ENCODE measurements at places on chromosomes 1 and 21.
A peak's percentile ranks its signal among the peaks of the same experiment; 100 is the strongest.

DNA sequence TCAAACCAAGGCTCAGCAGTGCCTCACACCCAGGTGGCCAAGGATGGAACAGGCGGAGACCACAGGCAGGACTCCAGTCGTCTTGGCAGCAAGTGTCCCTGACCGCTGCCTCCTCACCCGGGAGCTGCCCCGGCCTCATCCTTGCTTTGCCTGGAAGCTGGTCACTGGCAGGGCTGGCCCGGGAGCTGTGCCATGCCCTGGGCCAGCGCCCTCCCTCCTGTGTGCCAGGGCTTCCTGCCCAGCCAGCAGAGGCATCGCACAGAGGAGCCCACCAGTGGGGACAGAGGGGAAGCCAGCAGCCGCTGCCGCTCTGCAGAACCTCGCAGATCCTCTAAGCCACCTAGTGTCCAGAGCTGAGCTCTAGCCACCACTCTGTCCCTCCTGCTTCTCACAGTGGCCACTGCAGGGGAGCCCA lies 7.8 kb downstream of the CASZ1 start:
- H3K4me1 ChIP-seq: no peaks in the 10 kb centered on the region
- peaks cover 10% of the 10 kb centered on the region for H3K27me3 ChIP-seq
- no peak for DNase-seq

DNA sequence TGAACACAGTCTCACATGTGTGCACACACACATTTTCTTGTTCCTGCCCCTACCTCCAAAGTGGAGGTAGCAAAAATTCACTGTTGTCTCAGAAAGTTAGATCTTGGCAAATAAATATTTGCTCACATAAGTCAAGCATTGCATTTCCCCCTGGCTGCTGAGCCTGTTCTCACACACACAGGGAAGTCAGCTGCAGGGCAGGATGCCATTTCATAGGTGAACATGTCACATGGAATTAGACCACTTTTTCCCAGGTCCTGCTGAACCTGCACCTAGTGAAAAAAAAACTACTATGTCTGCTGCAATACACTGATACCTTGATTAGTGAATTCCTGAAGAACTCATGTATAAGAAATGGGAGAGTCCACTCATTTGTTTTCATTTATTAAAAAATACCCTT lies 5.3 kb upstream of the CD55 start:
- H3K4me1 ChIP-seq: peaks cover 6% of the 10 kb centered on the region
- no peaks in the 10 kb centered on the region for H3K36me3 ChIP-seq
- no peak for DNase-seq

DNA sequence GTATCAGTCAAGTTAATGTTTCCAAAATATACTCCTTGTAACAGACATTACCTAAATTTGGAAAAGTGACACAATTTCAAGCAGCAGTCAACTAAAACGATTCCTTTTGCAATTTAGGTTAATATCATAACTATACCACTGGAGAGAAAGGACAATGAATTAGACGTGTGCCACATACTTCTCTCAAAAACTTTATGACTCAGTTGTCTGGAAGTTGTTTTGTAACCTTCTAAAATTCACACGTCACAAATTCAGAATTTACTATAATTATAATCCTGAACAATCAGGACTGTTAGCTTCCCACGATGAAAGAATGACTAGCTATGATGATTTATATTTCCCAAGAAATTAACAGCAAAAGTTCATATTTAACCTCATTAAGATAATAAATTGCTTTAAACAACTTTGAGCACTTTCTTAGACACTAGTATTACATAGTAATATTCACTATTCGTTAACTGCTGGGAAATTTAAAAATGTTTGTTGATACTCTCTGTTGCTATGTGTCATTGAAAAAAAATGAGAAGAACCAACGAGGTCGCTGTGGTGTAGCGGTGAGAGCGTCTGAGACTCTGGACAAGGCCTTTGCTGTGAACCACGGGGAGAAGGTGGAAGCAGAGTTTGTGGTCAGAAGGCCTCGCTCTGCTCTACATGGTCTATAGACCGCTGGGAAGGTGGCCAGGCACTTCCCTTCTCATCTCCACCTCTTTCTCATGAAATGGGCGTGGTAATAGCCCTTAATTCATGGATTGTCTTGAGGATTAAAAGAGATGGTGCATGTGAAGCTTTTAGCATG lies 27.9 kb upstream of the BATF3 start:
- no peaks in the 10 kb centered on the region for H3K36me3 ChIP-seq
- no peak overlapping the region for H3K27ac ChIP-seq
- H3K4me1 ChIP-seq: peaks cover 2% of the 10 kb centered on the region
- no peaks in the 10 kb centered on the region for H3K27me3 ChIP-seq
- no peak for DNase-seq
- no peak overlapping the region for H3K4me3 ChIP-seq

DNA sequence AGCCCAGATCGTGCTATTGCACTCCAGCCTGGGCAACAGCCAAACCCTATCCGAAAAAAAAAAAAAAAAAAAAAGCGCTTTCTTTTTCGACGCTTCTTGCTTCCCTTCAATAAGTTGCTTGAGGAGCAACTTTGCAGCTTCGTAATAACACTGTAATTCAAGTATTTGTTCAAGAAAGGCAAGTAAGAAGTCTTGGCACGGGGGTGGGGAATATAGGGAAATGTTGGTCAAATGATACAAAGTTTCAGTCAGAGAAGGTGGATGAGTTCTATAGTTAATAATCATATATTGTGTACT lies 871 bp upstream of the PSMA5 start:
- no peaks in the 10 kb centered on the region for H3K27me3 ChIP-seq
- H3K27ac ChIP-seq: peak overlapping the region; percentile 95
- H3K4me3 ChIP-seq: peak overlapping the region; percentile 98
- no peaks in the 10 kb centered on the region for H3K36me3 ChIP-seq

DNA sequence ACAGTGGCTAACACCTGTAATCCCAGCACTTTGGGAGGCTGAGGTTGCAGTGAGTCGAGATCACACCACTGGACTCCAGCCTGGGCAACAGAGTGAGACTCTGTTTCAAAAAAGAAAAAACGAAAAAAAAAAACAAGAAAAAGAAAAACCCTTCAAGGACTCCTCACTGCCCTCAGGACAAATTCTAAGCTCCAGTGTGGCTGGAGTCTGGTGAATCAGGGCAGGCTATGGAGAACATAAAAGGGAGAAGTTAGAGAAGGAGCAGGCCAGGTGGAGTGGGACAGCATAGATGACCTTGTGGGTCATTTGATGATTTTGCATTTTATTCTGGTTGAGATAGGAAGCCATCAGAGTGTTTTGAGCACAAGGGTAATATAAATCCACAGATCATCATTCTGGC lies 12.5 kb upstream of the UAP1 start:
- DNase-seq: no peak
- no peaks in the 10 kb centered on the region for H3K36me3 ChIP-seq
- no peak overlapping the region for H3K4me3 ChIP-seq
- H3K27ac ChIP-seq: no peak overlapping the region
- no peaks in the 10 kb centered on the region for H3K27me3 ChIP-seq

DNA sequence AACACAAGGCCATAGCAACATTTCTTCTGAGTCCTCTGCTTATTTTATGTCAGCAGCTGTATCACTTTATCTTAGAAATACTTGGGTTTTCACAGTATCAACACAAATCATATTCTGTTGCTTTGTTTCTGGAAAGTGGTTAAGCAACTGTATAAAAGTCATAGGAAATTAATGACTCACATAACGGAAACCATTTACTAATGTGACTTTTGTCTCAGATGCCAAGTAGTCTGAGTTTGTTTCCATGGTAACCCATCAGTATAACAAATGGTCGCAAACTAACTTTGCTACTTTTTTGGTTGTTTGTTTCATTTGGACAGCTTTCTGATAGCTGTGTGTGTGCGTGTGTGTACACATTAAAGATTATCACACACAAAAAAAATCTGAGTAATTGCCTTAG lies 31.1 kb downstream of the EEIG2 start:
- peaks cover 28% of the 10 kb centered on the region for H3K4me1 ChIP-seq
- DNase-seq: peak; percentile 80
- H3K27me3 ChIP-seq: no peaks in the 10 kb centered on the region
- H3K36me3 ChIP-seq: no peaks in the 10 kb centered on the region
- H3K4me3 ChIP-seq: peak overlapping the region; percentile 56

- no peak for DNase-seq
- H3K27me3 ChIP-seq: no peaks in the 10 kb centered on the region
- H3K4me1 ChIP-seq: no peaks in the 10 kb centered on the region
Measured at GRCh38 chr1:209232197-209232596, 351.3 kb upstream of the CAMK1G start.

- DNase-seq: no peak
- H3K36me3 ChIP-seq: peaks cover 4% of the 10 kb centered on the region
- peaks cover 9% of the 10 kb centered on the region for H3K4me1 ChIP-seq
- no peak overlapping the region for H3K27ac ChIP-seq
- H3K4me3 ChIP-seq: no peak overlapping the region
Measured at GRCh38 chr1:230110971-230111370, 43.9 kb downstream of the GALNT2 start.

GRCh38 chr1:224619209-224619608 lies 3.1 kb downstream of the CNIH3 start:
- H3K36me3 ChIP-seq: no peaks in the 10 kb centered on the region
- DNase-seq: no peak
- no peak overlapping the region for H3K4me3 ChIP-seq
- H3K27me3 ChIP-seq: peaks cover 34% of the 10 kb centered on the region
- H3K4me1 ChIP-seq: peaks cover 41% of the 10 kb centered on the region
- no peak overlapping the region for H3K27ac ChIP-seq

GRCh38 chr1:227749916-227750710 lies 14.9 kb downstream of the SNAP47 start:
- no peak for DNase-seq
- no peak overlapping the region for H3K27ac ChIP-seq
- H3K4me3 ChIP-seq: no peak overlapping the region
- H3K36me3 ChIP-seq: peaks cover 35% of the 10 kb centered on the region
- no peaks in the 10 kb centered on the region for H3K27me3 ChIP-seq
- H3K4me1 ChIP-seq: peaks cover 14% of the 10 kb centered on the region

- H3K4me3 ChIP-seq: no peak overlapping the region
- no peak overlapping the region for H3K27ac ChIP-seq
- H3K27me3 ChIP-seq: no peaks in the 10 kb centered on the region
- DNase-seq: no peak
Measured at GRCh38 chr1:199804526-199804925, 223.0 kb upstream of the NR5A2 start.

DNA sequence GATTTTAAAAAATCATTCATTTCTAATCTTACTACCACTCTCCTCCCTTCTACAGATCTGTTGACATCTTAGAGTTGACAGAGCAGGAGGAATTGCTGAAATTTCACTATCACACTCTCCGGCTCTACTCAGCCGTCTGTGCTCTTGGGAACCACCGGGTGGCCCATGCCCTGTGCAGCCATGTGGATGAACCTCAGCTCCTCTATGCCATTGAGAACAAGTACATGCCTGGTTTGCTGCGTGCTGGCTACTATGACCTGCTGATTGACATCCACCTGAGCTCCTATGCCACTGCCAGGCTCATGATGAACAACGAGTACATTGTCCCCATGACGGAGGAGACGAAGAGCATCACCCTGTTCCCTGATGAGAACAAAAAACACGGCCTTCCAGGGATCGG lies 276.7 kb downstream of the ZP4 start:
- H3K4me3 ChIP-seq: no peak overlapping the region
- no peaks in the 10 kb centered on the region for H3K27me3 ChIP-seq
- H3K4me1 ChIP-seq: no peaks in the 10 kb centered on the region
- DNase-seq: no peak
- no peak overlapping the region for H3K27ac ChIP-seq

GRCh38 chr1:204255225-204255624 lies 41.4 kb upstream of the GOLT1A start:
- DNase-seq: no peak
- no peak overlapping the region for H3K27ac ChIP-seq

GRCh38 chr1:70061231-70061630 lies 144.1 kb downstream of the LRRC40 start:
- no peaks in the 10 kb centered on the region for H3K27me3 ChIP-seq
- H3K36me3 ChIP-seq: no peaks in the 10 kb centered on the region
- DNase-seq: no peak
- H3K4me1 ChIP-seq: no peaks in the 10 kb centered on the region

- H3K4me3 ChIP-seq: no peak overlapping the region
- no peak overlapping the region for H3K27ac ChIP-seq
- H3K4me1 ChIP-seq: no peaks in the 10 kb centered on the region
- DNase-seq: no peak
- no peaks in the 10 kb centered on the region for H3K27me3 ChIP-seq
Measured at GRCh38 chr1:207999972-208000371, 89.0 kb upstream of the CD34 start.
